ENCODE measurements at places on chromosomes 12 and 14. TPM values are rescaled to one million over a fixed set of nuclear protein-coding genes. Genes with fewer than 3 reads are reported as not detected.

The LUM gene
- total RNA-seq = 0.29 TPM

The TOMM20L gene
- total RNA-seq = not detected

The VWF gene
- 0.27 TPM for total RNA-seq

The MED6 gene
- total RNA-seq = 45.1 TPM

The SPX gene
- 3.9 TPM for total RNA-seq

The A2M gene
- 0.11 TPM for total RNA-seq

The PLA2G1B gene
- not detected for total RNA-seq

The SLCO1A2 gene
- 0.11 TPM for total RNA-seq

The NELL2 gene
- total RNA-seq = 0.22 TPM

The AREL1 gene
- total RNA-seq = 23.6 TPM

The EML1 gene
- total RNA-seq = 38.3 TPM

The KLHDC1 gene
- total RNA-seq = 0.41 TPM

The SERPINA12 gene
- not detected for total RNA-seq

The KLHL33 gene
- total RNA-seq = not detected

The C12orf54 gene
- not detected for total RNA-seq

The MYF5 gene
- not detected for total RNA-seq

The GALNT16 gene
- total RNA-seq = 3.3 TPM

The LMNTD1 gene
- not detected for total RNA-seq

The OR5AU1 gene
- total RNA-seq = not detected

The EGLN3 gene
- total RNA-seq = 5.3 TPM

The OR4K15 gene
- not detected for total RNA-seq

The TSPAN19 gene
- total RNA-seq = not detected

The MRPL51 gene
- 277 TPM for total RNA-seq

The KERA gene
- not detected for total RNA-seq

The PCED1B gene
- total RNA-seq = 15.9 TPM

The CLEC4C gene
- total RNA-seq = not detected

The SAMD15 gene
- 2.6 TPM for total RNA-seq

The GLIPR1L1 gene
- not detected for total RNA-seq

The RIMBP2 gene
- total RNA-seq = 0.06 TPM

The SLC5A8 gene
- not detected for total RNA-seq

The PPP4R4 gene
- 0.24 TPM for total RNA-seq

The SIRT4 gene
- 0.65 TPM for total RNA-seq

The UNG gene
- 93.2 TPM for total RNA-seq

The CMA1 gene
- total RNA-seq = not detected

The RNFT2 gene
- 2.9 TPM for total RNA-seq

The AKAP5 gene
- total RNA-seq = 0.41 TPM
